ENCODE measurements at places on chromosomes 11 and 22.

DNA sequence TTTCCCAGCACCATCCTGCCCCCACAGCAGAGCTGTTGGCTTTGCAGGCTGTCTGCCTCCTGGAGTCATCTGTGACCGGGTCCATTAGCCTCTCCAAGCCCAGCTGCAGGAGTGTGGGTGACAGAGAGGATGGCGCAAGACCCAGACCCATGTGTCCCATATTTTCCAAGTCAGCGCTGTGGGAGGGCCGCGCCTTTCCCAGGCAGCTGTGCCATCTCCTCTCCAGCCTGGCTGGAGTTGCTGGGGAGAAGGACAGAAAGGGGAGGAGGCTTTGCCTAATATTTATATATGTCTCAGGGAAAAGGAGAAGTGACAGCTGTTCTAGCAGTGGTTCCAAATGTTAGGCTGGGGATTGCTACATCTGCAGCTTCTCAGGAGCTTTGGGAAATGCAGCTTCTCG, 15.7 kb downstream of the DTX4 start:
- no peak for DNase-seq

- DNase-seq, result peak; percentile 75
Measured at GRCh38 chr11:63667995-63668795, 3.0 kb downstream of the ATL3 start.

- no peak for DNase-seq
Measured at GRCh38 chr22:28021998-28022660, 103.1 kb upstream of the PITPNB start.

DNA sequence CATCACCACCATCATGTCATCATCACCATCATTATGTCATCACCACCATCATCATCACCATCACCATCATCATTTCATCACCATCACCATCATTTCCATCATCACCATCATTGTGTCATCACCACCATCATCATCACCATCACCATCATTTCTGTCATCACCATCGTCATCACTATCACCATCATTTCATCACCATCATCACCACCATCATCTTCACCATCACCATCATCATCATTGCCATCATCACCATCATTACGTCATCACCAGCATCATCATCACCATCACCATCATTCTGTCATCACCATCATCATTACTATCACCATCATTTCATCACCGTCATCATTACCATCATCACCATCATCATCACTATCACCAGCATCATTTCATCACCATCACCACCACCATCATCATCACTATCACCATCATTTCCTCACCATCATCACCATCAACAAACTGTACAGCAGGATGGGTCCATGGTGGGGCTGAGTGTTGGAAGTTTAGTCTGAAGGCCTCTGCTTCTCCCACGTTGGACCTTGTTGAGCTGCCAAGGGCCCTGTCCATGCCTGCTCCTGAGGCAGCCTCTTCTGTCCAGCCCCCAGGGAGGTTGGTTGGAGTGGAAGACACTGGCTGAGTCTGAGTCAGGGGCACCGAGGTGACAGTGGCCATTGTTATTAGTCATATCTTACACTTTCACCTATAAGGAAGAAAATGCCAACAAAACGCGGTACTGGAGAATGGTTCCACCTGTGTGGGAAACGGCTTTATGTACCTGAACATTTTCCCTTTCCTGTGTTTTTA, 247.1 kb downstream of the TBC1D22A start:
- no peak for DNase-seq

- DNase-seq, result no peak
Measured at GRCh38 chr22:43377548-43377895, 34.3 kb upstream of the MPPED1 start.

- no peak for DNase-seq
Measured at GRCh38 chr22:39631381-39632286, 61.1 kb downstream of the CACNA1I start.

GRCh38 chr11:134905928-134906327, 493.9 kb upstream of the B3GAT1 start:
- DNase-seq, result no peak

DNA sequence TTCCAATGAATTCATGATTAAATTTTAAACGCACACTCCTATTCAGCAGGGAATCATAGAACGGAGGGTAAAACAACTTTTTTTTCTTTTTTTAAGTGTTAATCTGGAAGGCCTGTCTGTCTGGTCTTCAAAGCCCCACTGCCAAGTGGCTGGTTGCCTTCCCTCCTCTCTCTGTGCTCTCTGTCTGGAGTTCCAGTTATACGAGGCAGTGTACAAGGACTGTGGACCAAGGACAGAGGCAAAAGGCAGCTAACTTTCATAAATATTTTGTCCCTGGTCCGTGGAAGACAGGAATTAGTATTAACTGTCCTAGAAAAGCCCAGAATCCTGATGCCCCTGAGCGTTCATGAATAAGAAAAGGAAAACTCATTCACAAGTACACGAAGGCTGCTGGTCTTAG, 164.0 kb upstream of the E2F8 start:
- no peak for DNase-seq

- DNase-seq, result no peak
Measured at GRCh38 chr11:10401256-10401655, 53.8 kb upstream of the AMPD3 start.

DNA sequence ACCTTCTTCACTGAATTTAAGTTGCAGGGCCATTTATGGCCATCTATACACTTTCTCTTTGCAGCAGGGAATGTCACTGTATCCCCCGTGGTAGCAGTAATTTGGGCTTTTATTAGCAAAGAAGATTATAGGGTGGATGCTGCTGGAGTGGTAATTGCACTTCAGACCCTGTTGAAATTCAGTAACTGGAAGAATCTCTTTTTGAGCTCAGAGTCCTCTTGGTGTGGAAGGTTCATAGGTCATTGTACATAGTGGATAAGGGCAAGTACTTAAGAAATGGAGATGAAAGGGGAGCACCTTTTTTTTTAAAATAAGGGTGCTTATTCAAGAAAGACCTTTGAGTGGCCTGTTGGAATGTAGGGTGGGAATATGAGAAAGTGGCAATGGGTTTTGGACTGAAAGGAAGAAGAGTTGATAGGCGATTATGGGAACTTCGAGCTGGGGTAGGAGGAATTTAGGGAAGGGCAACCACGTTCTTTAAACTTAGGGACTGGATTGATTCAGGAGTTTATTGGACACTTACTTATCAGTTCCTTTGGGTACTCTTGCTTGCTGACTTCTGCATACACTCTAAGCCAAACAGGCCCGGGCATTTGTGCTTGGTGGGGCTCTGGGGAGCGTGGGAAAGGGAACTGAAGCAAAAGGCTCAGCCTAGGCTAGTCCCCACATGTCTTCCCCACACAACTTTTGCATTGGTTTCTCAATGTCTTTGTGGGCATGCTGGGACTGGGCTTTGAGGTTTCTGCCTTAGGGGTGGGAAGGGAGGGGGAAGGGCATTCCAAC, 26.5 kb downstream of the CTNND1 start:
- DNase-seq, result no peak

DNA sequence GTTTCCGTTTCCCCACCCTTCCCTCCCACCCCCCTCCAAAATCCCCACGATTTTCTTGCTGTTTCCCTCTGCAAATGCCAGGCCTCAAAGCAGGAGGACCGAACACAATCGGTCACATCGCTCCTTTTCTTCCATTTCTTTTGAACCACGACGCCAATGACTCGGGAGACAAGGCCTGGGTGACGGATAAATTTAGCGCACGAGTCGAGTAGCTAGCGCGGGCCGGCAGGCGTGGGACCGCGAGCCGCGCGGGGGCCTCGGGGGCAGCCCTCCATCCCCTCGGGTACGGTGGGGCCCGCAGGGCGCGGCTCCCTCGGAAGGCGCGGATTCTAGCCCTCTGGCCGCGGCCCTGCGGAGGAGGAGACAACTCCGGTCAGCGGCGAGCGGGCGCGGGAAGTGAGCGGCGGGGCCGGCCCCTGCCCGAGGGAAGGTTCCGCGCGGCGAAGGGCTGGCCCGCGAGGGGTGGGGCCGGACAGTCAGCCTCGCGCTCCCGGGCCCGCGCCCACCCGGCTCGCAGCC, 414 bp downstream of the JOSD1 start:
- DNase-seq, result no peak

DNA sequence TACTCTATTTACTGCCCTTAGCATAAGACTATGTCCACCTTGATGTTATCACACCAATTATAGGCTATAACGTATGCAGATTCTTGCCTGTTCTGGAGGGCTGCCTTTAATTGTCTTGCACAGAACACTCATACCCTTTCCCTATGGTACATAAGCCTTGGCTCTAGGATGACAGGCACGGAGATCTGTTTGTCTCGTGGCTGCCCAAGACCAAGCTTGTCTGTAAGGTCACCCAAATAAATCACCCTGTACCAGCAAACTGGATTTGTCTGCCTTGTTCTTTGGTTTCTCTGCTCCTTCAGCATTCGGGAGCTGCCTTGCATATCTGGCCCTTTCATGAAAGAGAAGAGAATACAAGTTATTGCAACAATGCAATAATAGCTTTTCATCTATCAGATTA, 7.5 kb upstream of the TSGA10IP start:
- no peak for DNase-seq

- no peak for DNase-seq
Measured at GRCh38 chr22:31789803-31790202, 36.0 kb downstream of the DEPDC5 start.
